T-helper 9 cell (primary cell): ENCODE measurements at places on chromosomes 2 and 18.
A peak's percentile ranks its signal among the peaks of the same experiment; 100 is the strongest.

- DNase-seq = no peak
Observed at GRCh38 chr2:143698888-143699570, 569.8 kb downstream of the ARHGAP15 start.

DNA sequence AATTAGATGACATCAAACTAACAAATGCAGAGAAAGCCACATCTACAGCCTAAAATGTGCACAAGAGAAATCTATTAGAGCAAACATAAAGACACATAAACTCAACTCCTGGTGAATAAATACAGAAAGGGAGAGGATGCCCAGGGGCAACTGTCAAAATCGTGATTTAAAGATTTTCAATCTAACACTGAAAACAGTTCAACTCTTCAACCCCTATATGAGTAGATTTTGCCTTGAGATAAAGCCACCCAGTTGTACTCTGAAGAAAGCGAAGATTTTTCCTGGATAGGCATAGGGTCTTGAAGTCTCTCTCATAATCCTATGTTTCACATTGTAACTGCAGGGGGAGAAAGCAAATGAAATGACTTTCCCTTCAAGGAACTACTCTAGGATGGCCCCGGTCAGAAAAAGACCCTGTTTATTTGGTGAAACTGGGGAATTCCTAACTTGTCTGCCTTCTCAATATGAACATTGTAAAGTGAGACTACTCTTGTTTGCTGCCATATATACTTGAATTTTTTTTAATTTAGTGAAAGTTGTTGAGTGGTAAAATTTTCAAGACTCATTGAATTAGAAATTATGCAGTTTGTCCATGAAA is 226.7 kb downstream of the ERBB4 start:
- DNase-seq = no peak

- peak; percentile 41 for DNase-seq
Observed at GRCh38 chr2:70995426-70995729, 705 bp upstream of the TEX261 start.

- no peak for DNase-seq
Observed at GRCh38 chr2:9205963-9206948, at the start of gene ASAP2. ASAP2 (plus strand) TSS chr2:9206812; CDS start chr2:9207105, 293 bp downstream.

DNA sequence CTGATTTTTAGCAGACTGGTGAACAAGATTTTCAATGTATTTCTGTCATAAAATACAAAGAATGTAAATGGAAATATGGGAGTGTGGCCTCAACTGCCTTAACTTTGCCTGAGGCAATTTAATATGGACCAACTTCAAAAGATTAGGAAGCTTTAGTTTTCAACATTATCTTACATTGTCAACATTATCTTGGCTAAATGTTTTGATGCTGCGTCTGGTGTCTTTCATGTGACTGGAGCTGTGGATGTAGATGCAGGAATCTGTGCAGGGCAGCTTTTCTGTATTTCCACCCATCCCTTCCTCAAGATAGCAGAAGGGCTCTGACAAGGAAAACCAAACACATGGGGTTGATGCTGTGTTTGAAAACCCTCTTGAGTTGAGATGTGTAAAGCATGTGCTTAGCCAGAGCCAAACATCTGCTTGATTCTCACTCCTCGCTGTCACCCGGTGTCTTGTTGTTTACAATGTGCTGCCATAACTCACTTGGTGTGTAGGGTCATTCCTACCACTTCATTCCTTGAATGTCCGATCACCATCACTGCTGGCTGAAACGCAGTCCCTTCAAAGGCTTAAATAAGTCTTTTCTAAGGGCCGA is 33.0 kb downstream of the COPS8 start:
- no peak for DNase-seq

DNA sequence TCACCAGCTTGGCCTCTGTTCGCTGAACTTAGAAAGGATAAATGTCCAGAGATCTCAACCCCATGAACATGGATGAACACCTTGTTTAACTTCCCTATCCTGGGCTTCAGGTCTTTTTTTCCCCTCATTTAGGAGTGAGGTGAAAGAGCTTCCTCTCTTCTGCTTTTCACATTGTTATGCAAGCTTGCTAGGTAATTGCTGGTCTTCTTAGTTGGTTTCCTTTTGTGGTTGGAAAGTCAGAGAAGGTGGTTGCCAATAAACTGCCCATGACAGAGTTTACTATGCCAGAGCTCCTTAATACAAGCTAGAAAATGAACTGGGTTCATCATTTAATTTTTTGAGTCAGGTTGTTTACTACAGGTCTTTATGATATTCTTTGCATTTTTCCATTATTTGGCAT is 16.6 kb downstream of the SLC9A4 start:
- DNase-seq = no peak

- no peak for DNase-seq
Observed at GRCh38 chr2:65528241-65528574, 95.8 kb upstream of the SPRED2 start.
